ENCODE measurements at places on chromosomes 12 and 14.

GRCh38 chr12:69091442-69092017, 147.8 kb upstream of the CPSF6 start:
- DNase-seq = no peak

DNA sequence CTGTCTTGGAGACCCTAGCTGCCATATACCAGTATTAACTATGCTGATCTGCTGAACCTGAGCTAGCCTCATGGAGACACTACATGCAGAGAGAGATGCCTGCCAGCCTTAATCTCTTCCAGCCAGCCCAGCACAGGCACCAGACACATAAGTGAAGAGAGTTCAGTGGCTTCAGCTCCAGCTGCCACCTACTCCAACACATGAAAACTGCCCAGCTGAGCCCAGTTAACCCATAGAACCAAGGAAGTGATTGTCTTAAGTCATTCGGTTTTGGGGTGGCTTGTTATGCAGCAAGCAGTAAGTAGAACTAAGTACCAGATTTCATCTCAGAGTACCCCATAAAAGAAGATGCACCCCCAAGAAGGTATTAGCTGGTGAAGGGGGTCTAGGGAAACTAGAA, 7.6 kb downstream of the SERPINA11 start:
- DNase-seq = no peak

- DNase-seq = no peak
These were observed 73.9 kb upstream of the TBX5 start for GRCh38 chr12:114479831-114480230.

- DNase-seq = no peak
These were observed 176.8 kb downstream of the KIF26A start for GRCh38 chr14:104315169-104315568.

DNA sequence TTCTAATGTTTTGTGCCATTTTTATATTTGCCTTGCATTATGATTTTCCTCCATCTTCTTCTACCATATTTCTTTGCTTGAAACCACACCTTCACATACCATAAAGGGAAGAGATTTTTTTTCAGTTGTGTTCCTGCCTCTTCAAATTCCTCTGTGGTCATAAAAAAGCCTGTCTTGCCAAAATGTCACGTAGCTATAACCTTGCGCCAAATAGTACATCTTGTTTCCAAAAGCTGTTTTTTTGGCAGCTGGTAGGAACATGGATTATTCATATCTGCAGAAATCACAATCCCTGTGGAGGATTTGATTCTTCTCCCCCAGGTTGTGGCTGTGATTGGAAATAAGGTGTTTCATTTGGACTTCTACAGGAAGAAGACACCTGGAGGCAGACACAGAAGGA, 133.6 kb upstream of the SLC35F4 start:
- DNase-seq = no peak

- no peak for DNase-seq
These were observed 3.1 kb upstream of the RIC8B start for GRCh38 chr12:106771425-106771824.

GRCh38 chr12:83818881-83819280, 1093.7 kb downstream of the SLC6A15 start:
- DNase-seq = no peak

- DNase-seq = no peak
These were observed 4.8 kb downstream of the GUCY2C start for GRCh38 chr12:14691560-14691959.

DNA sequence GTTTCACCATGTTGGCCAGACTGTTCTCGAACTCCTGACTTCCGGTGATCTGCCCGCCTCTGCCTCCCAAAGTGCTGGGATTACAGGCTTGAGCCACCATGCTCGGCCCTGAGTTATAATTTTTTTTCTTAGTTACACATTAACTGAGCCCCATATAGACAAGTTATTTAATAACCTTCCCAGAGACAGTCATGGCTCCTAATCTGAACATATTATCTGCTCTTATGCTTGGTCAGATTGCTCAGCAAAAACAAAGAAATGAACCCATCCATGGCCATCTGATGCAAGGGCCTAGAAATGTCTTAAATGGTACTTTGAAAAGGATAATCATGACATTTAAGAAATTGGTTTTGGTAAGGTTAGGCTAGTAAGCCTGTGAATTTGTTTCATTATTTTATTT, 13.0 kb downstream of the SAMD15 start:
- no peak for DNase-seq

GRCh38 chr12:120267736-120268135, 2.2 kb upstream of the PXN start:
- DNase-seq = no peak

DNA sequence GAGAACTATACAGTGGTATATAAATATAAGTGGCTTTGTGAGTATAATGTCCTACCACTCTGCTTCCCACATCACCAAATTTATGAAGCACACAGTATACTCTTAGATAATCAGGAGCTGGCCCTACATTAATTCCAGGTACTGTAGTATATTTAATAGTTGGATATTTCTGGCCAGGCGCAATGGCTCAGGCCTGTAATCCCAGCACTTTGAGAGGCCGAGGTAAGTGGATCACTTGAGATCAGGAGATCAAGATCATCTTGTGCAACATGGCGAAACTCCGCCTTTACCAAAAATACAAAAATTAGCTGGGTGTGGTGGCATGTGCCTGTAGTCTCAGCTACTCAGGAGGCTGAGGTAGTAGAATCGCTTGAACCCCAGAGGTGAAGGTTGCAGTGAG, 104.0 kb downstream of the FOXA1 start:
- DNase-seq = no peak

DNA sequence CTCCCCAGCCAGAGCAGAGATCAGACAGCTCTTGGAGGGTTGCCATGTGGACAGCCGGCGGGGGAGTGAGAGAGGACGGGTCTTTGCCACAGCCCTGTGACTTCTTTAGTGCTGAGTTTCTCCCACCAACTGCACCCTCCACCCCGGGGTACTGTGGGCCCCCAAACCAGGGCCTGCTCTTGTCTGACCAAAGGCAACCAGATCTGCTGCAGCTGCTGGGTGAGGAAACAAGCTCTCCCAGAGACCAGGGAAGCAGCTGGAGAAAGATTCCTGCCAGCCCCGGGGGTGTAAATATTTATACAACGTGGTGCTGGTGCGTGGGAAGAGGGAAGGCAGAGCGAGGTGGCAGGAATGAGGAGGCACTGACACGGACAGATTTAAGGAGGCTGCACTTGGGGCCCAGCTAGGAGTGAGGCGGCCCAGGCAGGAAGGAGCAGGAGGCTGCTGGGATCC, 14.3 kb upstream of the ZFP36L1 start:
- DNase-seq = no peak

GRCh38 chr12:82525616-82526015, 161.1 kb upstream of the TMTC2 start:
- DNase-seq = no peak

GRCh38 chr12:10737249-10737648, 14.1 kb upstream of the YBX3 start:
- DNase-seq = no peak

- DNase-seq = no peak
These were observed 17.2 kb downstream of the ZFP36L1 start for GRCh38 chr14:68775614-68776126.

DNA sequence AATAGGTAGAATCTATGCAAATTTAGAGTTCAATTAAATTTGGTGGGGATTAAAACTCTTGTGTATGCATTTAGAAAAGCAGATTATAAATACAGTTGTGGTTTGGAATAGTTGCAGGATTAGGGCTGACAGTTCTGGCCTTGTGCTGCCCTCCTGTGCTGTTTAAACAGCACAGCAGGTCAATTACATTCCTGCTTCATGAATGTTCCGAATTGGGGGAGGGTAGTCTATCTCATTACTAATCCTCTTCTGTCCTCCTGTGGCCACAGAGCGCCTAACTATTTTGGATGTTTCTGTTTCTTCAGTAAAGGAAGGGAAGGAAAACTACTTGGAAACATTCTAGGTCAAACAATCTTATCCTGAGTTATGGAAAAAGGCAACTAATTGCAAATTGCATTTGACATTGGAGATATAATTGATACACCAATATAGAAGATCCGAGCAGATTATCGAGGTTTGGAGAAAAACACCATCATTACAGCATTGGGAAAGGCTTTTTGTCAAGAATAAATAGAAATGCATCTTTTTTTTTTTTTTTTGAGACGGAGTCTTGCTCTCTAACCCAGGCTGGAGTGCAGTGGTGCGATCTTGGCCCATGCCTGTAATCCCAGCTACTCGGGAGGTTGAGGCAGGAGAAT, 8.7 kb upstream of the GPR19 start:
- no peak for DNase-seq

DNA sequence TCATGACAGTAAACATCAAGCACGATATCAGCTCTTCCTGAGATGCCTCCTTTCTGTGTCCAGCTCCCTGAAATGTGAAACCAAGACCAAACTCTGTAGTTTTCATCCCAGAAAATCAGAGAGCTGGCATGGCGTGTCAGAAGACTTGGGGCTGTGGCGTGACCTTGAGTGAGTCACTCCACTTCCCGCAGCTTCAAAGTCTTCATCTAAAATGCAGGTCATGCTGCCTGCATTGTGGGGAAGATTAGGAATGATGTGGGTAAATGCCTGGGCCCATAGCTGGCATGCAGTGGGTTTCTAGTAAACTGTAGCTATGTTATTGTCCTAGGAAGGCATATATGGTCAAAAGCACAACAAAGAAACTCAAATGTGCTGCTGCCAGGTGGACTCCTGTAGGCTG, 28.8 kb downstream of the OAS2 start:
- DNase-seq = no peak

Measured in right renal pelvis (tissue), 4 donors.